ENCODE measurements at places on chromosomes 1 and 21.
A peak's percentile ranks its signal among the peaks of the same experiment; 100 is the strongest.

DNA sequence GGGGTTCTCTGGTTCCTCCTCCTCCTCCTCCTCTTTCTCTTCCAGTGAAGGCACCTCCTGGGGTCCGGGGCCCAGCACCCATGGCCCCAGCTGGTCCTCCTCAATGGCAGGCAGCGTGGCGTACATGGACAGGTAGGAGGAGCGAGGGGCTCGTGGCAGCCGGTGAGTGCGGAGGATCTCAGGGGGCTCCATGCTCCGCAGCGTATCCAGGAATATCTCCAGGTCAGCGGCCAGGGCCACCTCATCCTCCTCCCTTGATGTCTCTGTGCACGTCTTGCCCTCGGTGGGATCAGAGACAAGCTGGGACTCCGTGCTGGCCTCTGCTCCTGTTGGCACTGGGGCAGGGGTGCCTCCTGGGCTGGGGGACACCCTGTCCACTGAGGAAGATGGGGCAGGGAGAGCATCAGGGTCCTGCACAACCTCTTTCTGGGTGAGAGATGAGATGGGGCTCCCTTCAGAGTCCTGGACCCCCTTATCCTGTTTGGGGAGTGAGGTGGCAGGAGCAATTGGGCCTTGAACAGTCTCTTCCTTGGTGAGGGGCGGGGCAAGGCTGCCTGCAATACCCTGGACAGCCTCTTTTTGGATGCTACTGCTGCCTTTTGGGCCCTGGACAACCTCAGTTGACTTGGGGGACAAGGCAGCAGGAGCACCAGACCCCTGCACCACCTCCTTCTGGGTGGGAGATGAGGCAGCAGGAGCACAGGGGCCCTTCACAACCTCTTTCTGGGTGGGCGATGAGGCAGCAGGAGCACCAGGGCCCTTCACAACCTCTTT is 9.6 kb downstream of the CRYBG2 start:
- no peak for DNase-seq

DNA sequence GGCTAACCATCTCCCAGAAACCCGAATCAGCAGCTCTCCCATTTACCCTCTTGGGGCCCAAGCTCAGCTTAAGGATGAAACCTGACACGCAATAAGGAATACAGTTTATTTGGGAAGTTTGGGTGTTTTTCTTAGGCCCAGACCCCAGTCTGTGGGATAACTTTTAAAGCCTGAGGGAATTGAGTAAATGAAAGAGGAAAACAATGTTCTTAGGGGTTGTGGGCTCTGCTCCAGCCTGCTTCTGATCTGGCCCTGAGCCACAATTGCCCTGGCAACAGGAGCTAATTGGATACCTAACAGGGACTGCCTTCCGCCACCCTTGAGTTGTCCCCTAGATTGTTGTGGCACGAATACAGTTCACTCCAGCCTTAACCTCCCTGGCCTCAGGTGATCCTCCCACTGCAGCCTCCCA is 20.1 kb downstream of the DYRK3 start:
- no peak for DNase-seq

DNA sequence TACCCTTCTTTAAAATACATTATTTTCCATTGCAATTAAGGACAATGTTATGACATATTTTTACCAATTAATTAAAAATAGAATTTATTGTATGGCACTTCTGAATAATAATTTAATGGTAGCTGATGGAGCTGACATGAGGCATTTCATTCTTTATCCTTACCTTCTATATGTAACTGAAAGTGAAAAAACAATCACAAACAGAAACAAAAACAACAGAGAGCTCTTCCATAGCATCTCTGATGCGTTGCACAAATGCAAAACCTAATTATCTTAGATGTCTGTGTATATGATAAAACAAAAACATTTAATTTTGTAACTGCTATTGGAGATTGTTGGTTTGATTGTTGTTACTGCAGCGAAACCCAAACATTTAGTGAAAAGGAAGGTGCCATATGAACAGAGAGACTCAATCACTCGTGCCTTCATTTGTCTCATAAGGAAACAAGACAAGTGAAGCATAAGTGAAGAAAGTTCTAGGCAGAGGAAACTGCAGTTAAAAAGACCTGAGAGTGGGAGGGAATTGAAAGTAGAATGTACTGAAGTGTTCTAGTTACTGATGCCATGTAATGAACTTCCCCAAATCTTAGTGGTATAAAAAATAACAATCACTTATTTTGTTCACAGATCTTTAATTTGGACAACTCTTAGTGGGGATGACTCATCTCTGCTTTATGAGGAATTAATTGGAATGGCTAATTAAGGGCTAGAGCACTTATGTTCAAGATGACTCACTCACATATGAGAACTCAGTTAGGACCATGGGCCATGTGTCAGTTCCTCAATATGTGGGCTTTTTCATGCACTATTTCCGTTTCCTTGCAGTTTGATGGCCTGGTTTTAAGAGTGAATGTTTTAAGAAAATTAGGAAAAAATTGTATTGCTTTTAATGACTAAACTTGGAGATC is 245.0 kb upstream of the OLFM3 start:
- no peak for DNase-seq

GRCh38 chr1:155833665-155834295 is 23.2 kb downstream of the GON4L start:
- DNase-seq = no peak

- DNase-seq = no peak
Measured at GRCh38 chr1:35047188-35047858, 15.6 kb upstream of the ZMYM6 start.

GRCh38 chr1:177933881-177934280 is 36.0 kb downstream of the SEC16B start:
- DNase-seq = no peak

- DNase-seq = no peak
Measured at GRCh38 chr1:230681599-230681998, 32.3 kb downstream of the AGT start.

DNA sequence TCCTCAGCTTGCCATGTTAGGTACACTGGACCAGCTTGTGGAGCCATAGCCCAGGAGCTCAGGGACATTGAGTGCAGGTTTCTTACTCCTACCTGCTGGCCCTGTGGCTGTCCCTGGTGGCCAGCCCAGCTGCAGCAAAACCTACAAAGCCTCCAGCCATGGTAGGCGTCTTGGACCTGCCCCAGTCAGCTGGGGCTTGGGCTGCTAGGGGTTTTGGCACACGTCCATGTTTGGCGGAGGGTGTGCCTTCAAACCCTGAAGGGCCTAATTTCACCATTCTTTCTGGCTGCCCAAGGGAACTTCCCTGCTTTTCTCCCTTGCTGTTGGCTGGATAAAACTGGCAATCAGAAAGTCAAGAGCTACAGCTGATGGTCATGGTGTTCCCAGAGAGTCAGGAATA is 25.4 kb downstream of the HMGCS2 start:
- DNase-seq = peak; percentile 24

DNA sequence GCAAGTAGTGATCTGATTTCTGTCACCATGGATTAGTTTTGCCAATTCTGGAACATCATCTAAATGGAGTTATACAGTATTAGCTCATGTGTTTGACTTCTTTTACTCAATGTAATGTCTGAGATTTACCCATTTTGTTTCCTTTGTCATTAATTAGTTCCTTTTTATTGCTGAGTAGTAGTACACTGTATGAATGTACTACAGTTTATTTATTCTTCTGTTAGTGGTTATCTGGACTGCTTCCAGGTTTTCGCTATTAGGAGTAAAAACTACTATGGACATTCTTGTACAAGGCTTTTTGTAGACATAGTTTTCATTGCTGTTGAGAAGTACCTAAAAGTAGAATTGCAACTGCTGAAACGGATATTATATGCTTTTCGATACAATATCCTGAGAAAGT is 14.1 kb downstream of the SUCO start:
- no peak for DNase-seq

DNA sequence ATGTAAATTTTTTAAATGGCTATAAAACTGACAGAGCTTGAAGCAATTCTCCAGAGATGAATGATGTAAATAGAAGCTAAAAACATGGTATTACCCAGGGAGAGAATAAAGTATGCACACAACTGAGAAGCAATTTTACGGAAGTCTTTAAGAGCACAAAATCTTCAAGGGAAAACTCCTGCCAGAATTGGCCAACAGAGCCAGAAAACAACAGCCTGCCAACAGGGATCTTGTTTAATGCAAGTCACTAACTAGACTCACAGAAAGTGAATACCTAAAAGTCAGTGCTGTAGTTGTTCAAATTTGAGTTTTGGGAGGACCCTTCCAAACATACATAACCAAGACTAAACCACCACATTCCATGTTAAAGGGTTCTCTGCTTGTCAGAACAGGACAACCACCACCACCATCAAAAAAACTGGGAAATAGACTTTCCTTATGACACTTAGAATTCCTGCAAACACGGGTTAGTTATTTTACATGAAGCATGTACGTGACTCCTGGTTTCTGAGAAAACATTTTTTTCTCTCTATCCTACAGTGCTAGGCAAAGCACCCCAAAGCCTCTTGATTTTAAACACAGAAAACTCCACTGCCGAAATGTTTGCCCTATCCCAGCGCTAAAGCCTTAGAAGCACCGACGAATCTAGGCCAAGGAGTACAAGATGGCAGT is 1.6 kb downstream of the EPS15 start:
- peak; percentile 62 for DNase-seq

GRCh38 chr1:212109728-212110127 is 74.2 kb downstream of the DTL start:
- DNase-seq = no peak

GRCh38 chr1:201692555-201693394 is 136.2 kb upstream of the IPO9 start:
- DNase-seq = no peak

DNA sequence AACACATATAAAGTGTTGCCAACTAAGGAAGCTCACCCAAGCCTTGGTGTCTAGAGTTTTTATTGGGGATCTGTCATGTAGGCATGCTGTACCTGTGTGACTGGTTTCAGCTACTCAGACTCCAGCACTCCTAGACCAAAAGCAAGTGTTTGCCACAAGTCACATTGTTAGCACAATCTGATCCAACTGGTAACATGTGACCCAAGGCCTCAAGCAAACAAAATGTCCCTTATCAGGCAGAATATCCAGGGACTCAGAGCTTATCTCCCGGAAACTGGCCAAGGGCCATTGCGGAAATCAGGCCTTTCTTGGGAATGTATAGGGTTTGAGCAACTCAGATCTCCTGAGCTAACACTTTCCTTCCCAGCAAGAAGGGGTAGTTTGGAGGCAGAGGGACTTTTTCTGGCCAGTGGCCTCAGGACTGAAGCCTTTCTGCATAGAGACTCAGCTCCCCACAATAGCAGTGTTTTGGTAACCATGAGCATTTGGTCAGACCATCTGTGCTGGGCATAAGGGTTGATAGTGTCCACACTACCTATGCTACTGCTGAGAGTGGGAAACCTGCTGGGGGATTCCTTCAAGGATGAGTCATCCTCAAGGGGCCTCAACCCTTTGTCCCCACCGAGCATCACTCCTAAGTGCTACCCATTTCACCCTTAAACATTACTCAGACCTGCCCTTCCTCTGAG is 29.6 kb downstream of the NHLH2 start:
- DNase-seq = no peak

DNA sequence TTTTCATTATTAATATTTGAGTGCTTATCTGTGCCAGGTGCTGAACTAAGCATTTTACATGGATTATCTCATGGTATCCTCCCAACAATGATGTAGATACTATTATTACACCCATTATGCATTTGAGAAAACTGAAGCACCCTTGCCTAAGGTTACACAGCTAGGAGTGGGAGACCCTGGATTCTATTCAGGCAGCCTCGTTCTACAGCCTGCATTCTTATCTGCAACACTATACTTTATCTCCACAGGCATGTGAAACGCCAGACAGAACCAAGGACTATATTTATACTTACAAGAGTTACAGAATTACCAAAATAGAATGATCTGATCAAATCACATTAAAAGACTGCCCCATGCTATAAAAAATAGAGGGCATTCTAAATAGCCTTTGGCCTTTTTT is 22.4 kb downstream of the LPAR3 start:
- DNase-seq = no peak

DNA sequence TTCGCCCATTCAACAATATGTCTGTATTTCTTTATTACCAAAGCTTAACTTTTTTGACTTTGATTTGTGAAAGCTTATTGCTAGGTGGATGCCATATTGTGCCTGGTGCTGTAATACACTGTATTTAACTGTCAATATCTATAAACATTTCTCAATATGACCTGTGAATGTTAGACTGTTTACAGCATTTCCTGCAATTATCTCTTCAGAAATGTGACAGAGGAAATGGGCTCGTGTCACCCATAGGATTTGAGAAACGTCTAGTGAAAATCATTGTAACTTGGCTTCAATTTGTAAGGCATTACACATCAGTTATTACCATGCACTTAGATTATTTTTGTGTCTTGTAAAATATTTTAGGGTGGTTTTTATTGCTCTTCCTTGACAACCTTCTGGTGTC is 237.8 kb upstream of the ADGRL2 start:
- no peak for DNase-seq

DNA sequence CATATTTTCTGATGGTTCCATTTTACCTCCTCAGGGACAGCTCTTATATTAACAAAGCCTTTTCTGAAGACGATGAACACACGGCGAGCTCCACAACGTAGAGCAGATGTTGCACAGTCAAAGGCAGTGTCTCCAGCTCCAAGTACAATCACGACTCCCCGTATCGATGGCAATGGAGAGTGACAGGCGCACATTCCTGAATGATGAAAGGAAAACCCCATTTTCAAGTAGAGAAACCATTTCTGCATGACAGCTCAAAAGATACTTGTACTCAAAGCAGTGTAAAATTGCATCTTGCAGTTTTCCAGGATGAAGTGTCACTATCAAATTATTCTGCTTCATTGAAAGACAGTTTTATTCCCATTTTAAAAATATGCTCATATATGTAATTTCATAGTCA is 327.6 kb downstream of the DPYD start:
- DNase-seq = no peak

DNA sequence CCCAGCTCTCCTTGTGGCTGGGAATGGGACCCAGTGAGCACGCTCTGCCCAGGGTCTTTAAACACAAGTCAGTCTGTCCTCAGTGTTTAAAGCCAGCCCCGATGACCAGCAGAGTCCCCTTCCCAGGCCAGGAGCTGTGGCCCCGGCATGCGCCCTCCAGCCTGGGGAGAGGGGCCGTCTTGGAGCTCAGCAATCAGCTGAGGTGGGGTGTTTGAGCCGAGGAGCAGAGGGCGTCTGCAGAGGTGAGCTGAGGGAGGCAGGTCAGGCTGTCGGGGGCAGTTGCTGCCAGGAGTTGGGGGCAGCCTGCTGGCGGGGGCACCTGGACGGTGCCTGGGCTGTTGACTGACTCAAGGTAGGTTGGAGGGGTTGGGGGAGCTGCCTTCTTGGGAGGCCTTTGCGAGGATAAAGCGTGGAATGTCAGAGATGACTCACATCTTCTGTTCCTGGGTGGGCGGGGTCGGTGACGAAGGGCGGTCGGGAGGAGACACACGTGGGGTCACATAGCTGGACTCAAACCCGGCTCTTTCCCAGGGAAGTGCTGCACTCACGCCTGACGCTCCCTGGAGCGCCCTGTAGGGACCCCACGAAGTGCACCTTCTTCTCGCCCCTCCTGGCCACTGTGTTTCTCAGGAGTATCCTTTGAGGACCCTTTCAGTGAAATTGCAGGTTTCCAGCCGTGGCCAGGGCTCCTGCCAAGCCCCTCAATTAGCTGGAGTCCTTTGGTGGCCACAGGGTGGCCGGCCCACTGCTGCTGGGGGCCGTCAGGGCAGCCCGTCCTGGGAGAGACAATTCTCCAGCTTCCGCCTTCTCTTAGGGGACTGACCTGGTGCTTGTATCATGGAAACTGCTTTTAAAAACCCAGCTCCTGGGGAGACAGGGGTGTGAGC is 86.2 kb downstream of the SIK1 start:
- DNase-seq = no peak

GRCh38 chr1:107609808-107610207 is 355.2 kb downstream of the VAV3 start:
- DNase-seq = no peak

Data from globus pallidus (tissue), 1 donor.